ENCODE measurements at places on chromosomes 2 and 18.

DNA sequence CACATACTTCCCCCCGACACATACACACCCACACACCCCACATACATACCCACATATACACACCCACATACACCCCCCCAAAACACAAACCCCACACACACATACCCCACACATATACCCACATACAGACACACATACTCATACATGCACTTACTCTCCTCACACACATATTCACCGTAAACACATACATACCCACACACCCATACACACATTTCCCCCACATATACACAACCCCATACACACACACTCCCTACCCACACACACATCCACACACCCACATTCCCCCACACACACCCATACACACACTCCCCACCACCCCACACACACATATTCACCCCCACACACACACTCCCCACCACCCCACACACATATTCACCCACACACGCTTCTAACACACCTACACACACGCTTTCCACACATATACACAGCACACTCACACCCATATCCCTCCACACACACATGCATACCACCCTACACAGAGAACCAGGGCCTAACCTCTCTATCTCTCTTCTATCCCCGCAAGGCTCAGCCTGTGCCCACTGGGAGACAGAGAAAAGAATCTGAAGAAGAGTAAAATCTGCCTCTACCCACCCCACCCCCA is 182.4 kb upstream of the ETAA1 start:
- DNase-seq: no peak

GRCh38 chr2:210198326-210198725 is 26.9 kb downstream of the ACADL start:
- DNase-seq: no peak

GRCh38 chr2:19841918-19842693 is 59.7 kb downstream of the TTC32 start:
- no peak for DNase-seq

DNA sequence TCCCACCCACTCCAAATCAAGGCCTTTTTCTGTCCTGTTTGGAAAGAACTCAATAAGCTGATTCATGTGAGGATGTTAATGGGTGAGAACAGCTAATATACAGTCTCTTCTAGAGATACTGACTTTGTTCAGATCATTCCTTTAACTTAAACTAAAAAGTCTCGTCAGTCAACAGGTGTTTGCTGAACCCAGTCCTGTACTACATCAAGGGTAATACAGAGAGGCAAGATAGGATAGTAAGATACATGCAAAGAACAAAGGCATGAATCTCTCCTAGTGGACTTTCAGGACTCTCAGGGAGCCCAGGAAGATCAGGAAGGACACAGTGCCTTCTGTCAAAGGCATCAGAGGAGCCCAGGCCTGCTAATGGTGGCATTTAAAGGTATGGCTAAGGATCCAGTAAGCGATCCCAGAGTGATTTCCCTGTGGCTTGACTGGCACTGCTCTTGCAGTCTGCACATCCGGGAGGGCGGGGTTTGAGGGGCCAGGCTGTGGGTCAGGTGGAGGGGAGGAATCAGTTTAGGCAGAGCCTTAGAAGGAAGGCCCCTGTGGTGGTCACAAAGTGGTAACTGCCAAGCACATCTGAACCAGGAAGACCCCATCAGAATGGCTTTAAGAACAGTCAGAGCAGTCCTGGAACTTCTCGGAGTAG is 54.0 kb downstream of the EPAS1 start:
- peak; percentile 11 for DNase-seq

DNA sequence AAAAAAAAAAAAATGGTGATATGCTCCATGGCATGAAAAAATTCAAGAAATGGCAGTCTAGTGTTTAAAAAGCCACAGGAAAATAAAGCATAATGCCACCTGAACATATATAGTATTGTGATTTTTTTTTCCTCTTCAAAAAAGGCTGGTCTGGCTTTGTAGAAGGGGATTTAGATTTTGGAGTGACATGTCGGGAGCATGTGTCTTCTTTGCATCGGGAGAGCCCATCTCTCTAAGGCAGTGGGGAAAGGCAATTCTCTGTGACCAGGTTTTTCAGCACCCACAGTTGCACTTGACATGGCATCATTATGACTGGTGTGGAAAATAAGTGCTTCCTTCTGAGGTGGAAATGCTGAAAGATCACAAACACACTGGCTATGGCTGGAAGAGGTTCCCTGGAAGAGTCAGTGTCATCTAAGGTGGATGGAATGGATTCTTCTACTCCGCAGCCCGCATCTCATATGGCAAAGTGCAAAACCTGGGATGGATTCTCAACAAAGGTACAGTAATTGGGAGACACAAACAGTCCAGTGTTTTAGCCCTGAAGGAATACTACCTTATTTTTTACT is 172.5 kb downstream of the AGAP1 start:
- peak; percentile 40 for DNase-seq

DNA sequence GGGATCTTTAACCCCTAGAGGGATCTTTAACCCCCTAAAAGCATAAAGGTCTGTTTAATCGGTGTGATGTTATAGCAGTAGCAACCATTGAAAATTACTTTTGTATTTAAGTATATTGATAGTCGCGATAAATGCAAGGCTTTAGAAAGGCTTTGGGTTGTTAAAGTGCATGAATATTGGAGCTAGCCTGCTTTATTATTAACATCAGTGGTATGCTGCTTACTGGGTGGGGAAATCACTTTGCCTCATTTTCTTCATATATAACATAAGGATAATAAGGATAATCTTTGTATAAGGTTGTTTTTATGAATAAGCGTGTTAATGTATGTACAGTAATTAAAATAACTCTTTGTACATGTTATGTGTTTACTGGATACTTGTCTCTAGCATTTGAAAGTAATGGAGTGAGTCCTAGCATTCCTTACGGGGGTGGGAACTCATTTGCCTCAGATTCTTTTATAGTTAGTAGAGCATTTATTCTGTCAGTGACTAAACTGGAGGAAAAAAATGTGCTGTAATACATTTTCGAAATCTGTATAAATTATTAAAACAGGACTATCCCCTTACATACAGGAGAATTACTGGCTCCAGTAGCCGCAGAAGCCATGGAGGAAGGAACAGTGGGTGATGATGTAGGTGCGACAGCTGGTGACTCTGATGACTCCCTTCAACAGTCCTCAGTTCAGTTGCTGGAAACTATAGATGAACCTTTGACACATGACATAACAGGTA is 122.2 kb downstream of the BIRC6 start:
- no peak for DNase-seq

DNA sequence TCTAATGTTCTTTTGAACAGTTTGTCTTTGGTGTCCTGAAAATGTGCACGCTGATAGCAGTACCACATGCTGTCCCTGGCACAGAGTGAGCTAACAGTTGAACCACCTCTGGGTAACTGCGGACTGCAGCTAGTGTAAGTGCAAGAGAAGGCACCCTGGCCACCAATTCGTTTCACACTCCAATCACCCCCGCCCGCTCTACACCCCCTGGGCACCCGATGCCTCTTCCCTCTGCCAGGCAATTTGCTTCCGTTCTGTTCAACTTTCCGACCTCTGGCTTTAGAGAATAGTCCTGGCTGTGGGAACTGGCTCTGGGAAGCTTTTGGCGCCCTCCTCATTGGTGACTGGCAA is 1.4 kb downstream of the DOCK10 start:
- DNase-seq: peak; percentile 27

- DNase-seq: no peak
These were observed 479.2 kb downstream of the RIT2 start for GRCh38 chr18:42636309-42636708.

DNA sequence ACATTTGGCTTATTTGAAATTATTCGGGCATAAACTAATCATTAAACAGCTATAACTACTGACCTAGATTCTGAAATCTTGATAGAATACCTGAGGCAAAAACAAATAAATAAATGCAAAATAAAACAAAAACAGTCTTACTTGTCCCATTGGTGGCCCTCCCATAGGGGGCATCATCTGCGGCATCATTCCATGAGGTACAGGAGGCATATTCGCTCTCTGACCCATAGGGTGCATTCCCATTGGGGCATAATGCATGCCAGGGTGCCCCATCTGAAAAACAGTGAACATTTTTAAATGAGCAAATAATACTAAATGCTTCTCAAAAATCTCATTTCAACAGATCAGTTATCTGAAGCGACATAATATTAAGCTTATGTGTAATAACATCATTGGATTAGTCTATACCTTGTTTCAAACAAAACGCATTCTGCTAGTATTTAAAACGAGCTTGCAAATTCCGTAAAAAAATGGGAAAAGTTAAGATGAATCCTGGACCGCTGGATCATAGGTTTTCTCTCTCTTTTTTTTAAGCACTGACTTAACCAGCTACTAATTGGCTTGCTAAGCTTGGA is 1.3 kb downstream of the PRPF40A start:
- peak; percentile 5 for DNase-seq

DNA sequence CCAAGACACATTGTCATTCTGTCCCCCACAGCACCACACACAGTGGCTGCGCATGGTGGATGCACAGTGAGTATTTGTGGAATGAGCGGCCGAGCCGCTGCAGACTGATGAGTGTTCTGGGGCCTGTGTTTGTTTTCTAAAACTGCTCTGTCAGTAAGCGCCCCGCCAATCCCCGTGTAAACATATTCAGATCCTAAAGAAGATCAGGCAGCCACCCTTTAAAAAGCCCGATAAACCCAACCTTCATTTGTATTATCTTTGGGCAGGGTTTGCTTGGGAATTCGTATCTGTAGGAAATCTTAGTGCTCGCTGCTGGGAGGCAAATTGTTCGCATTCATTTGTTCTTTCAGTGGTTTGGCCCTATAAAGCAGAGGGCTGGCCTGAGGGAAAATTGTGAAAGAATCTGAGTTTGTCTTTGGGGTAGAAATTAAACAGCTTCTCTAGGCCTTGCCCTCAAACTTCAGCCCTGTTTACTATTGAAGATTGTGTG is 68.6 kb downstream of the TGOLN2 start:
- no peak for DNase-seq

DNA sequence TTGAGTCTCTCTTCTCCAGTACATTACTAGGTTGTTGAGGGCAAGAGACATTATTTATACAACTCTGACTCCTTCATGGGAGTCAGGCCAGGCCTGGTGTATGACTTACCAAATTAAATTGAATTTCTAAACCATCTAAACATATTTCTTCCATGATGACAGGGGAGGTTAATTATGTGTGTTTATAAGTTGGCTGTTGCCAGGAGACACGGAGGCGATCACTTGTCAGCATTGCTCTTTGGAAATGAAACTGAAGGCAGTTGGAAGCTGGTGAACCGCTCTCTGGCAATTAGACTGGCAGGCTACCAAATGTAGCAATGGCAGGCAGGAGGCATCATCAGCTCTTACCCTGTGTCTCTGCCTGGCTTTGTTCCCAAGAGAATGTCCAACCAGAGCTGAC is 241.4 kb downstream of the KCNS3 start:
- no peak for DNase-seq

GRCh38 chr18:51278045-51278649 is 80.7 kb upstream of the MEX3C start:
- DNase-seq: no peak

DNA sequence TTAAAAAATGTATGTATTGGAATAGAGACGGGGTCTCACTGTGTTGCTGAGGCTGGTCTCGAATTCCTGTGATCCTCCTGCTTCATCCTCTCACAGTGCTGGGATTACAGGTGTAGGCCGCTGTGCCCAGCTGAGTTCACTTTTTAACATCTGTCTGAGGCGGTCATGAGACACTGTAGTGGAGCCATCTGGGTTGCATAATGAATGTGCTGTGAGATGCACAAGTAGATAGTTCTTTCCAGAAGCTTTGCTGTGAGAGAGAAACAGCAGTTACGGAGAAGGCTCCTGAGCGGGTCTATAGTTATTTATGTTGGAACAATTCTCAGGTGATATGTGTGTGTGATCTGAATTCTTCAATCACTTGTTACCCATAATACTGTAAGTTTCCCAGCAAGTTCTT is 3.1 kb downstream of the RMC1 start:
- DNase-seq: no peak

GRCh38 chr2:157055660-157056199 is 201.8 kb upstream of the GALNT5 start:
- DNase-seq: no peak

- no peak for DNase-seq
These were observed 5.1 kb downstream of the SLC35F6 start for GRCh38 chr2:26769089-26769761.

- DNase-seq: no peak
These were observed 46.6 kb downstream of the USP40 start for GRCh38 chr2:233519787-233520611.

- no peak for DNase-seq
These were observed 269.3 kb upstream of the SETBP1 start for GRCh38 chr18:44411262-44411905.

DNA sequence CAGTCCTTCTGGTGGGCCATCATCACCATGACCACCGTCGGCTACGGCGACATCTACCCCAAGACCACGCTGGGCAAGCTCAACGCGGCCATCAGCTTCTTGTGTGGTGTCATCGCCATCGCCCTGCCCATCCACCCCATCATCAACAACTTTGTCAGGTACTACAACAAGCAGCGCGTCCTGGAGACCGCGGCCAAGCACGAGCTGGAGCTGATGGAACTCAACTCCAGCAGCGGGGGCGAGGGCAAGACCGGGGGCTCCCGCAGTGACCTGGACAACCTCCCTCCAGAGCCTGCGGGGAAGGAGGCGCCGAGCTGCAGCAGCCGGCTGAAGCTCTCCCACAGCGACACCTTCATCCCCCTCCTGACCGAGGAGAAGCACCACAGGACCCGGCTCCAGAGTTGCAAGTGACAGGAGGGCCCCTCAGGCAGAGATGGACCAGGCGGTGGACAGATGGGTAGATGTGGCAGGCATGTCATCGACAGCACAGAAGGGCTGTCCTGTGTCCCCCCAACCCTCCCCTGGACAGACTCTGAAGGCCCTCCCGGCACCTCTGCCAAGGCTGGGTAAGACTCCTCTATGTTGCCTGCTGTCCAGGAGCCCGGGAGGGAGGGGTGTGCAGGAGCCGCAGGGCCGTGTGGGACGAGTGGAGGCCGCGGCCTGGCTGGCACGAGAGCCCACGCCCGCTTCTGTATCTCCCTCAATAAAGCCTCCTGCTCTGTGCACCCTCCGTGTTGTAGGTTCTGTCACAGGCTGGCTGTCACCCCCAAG is 2.0 kb downstream of the KCNF1 start:
- DNase-seq: no peak

DNA sequence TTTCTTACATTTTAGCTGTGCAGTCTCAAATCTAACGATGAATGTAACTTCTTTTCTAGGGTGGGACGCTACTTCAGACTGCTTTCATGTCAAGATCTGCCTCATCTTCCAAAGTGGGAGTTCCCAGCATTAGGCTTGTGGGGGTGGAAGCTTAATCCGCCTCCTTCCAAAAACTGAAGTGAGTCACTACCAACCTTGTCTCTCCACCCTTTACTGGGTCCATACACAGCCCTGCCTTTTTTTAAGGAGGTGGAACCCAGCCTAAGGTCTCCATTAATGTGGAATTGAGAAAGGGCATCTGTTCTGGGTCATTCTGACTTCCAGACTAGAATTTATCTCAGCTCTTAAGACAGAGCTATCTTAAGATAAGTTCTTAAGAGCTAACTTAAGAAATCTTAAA is 42.0 kb upstream of the NFE2L2 start:
- DNase-seq: no peak

- DNase-seq: peak; percentile 62
These were observed 70.8 kb upstream of the STK17B start for GRCh38 chr2:196242131-196242620.

Measured in central memory CD4-positive, alpha-beta T cell (primary cell).